CD4-positive, alpha-beta T cell treated with Interleukin-15 for 4 hours (primary cell): ENCODE measurements at places on chromosomes 7 and 10.
A peak's percentile ranks its signal among the peaks of the same experiment; 100 is the strongest.

GRCh38 chr10:60406182-60406581 lies 16.5 kb upstream of the ANK3 start:
- no peak for DNase-seq

- peak; percentile 16 for DNase-seq
Measured at GRCh38 chr10:8137726-8138125, 83.2 kb downstream of the GATA3 start.

DNA sequence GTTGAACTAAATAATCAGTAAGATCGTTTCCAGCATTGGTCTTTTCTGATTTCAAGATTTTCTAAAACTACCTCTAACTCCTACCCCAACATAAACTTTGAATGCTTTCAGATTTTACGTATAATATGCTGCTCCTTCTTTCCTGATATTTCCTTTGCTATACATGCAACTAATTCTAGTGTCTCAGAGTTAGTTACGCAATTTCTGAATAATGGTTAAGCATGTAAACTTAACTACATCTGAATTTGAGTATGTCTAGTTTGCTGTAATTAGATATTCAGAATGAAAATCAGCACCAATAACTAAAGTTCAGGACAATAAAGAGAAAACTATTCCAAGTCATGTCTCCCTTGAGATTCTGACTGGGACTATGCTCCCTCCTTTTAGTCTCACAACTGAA lies 71.0 kb downstream of the SEMA3C start:
- DNase-seq: no peak

DNA sequence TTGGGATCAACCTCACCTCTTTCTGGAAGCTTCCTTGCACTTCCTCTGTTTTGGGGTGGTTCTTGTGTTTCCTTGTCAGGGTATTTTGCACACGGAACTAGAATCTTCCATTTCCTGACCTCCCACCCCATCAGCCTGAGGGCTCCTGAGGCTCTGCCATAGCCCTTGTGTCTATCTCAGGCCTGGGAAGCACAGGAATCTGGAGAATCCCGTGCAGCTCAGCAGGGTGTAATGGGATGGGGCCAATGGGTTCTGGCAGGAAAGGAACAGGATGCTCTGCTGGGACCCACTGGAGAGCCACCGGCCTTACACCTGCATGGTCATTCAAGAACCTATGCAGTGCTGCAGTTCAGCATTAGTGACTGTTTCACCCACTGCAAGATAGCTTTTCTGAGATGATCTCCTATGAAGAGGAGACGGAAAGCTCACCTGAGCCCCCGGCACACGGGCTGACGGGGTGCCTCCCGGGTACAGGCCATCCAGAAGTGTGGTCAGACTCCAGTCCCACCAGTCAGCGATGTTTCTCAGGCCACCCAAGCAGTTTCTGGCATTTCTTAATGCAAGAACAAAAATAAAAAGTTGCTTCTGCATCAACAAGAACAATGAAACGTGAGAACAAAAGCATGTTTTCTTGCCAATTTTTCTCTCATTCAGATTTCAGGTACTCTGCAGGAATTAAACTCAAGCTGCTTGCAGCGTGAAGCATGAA lies 133.2 kb downstream of the PKD1L1 start:
- DNase-seq: no peak

GRCh38 chr7:148291799-148292198 lies 298.8 kb upstream of the C7orf33 start:
- no peak for DNase-seq

DNA sequence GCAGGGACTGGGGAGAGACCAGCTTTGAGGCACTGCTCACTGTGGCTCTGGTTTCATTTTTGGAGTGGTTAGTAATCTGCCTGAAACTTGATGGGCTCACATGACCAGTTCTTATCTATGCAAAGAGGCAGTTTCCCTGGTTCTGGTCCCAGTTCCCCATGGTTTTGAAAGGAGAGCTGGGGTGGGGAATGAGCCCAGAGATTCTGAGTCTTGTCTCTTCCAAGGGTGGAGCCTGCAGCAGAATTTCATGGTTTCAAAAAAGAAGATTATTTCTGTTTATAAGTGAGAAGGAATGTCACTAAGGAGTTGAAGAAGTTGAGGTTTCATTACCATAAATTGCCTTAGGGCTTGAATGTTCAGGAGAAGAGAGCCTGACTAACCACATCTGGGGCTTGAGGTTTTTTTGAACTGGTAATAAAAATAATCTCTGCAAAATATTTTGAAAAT lies 190.2 kb upstream of the HABP2 start:
- DNase-seq: no peak

GRCh38 chr7:29955799-29956486 lies 33.7 kb downstream of the SCRN1 start:
- peak; percentile 3 for DNase-seq

GRCh38 chr7:71961283-71961682 lies 450.9 kb downstream of the CALN1 start:
- no peak for DNase-seq

GRCh38 chr10:131975796-131976195 lies 5.9 kb downstream of the BNIP3 start:
- no peak for DNase-seq

DNA sequence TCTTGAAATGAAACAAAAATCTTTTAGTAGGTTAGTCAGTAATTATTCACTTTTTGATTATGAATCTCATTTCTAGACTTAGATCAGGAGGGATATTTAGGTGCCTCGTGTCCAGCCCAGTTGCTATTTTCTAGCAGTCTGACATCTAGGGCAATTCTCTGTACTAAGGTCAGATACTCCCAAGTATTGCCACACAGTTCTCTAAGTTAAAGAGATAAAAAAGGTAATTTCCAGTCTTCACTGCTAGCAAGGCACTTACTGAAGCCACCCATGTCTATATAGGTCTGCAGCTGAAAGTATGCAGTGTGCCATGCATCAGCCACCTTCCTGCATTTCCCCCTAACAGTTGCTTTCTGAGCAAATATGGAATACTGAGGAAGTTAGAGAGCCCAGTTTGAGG lies 83.4 kb downstream of the PON1 start:
- DNase-seq: no peak

- peak; percentile 16 for DNase-seq
Measured at GRCh38 chr10:19819419-19820033, 3.3 kb downstream of the PLXDC2 start.

GRCh38 chr10:16441173-16441840 lies 4.5 kb downstream of the PTER start:
- DNase-seq: peak; percentile 12

DNA sequence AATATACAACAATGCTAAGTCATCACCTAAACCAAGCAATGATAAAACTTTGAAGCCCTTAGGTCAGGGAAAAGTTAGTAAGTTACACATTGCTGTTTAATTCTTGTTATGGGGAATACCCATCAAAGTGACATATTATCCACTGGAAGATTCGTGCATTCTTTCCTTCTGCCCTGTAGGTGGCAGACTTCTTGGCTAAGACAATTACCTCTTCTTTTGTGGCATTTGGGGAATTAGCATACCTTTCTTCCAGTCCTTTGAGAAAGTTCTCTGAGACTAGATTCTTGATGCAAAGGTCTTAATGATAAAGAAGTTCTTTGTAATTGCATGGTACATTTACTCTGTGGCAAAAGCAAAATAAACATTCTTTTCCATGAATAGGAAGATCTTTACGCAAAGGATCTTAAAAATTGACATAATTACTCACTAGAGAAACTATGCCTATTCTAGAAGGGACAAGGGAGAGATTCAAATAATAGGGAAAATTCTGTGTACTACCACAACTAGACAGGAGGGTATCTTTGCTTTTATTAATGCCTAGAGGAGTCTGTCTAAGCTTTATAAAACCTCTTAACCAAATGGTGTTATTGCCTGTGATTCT lies 395.9 kb downstream of the GRM8 start:
- no peak for DNase-seq

DNA sequence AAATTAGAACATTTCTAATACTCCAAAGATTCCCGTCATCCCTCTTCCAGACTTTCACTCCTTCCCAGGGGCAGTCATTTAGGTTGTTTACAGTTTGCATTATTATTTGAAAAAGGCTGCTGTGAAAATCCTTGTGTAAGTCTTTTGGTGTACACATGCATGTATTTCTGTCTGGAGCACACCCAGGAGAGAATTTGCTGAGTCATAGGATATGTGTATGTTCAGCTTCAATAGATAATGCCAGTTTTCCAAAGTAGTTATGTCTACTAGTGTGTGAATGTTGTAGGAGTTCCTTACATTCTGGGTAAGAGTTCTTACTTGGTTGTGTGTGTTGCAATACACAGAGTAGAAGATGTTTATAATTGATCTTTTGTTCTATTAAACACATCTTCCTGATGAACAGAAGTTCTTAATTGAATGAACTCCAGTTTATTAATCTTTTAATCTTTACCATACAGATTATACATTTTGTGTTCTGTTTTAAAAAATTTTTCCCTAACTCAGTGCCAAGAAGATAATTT lies 25.3 kb downstream of the CROT start:
- no peak for DNase-seq

GRCh38 chr10:21604651-21605050 lies 70.6 kb downstream of the MLLT10 start:
- no peak for DNase-seq

GRCh38 chr10:121990015-121990677 lies 1.2 kb downstream of the TACC2 start:
- no peak for DNase-seq

DNA sequence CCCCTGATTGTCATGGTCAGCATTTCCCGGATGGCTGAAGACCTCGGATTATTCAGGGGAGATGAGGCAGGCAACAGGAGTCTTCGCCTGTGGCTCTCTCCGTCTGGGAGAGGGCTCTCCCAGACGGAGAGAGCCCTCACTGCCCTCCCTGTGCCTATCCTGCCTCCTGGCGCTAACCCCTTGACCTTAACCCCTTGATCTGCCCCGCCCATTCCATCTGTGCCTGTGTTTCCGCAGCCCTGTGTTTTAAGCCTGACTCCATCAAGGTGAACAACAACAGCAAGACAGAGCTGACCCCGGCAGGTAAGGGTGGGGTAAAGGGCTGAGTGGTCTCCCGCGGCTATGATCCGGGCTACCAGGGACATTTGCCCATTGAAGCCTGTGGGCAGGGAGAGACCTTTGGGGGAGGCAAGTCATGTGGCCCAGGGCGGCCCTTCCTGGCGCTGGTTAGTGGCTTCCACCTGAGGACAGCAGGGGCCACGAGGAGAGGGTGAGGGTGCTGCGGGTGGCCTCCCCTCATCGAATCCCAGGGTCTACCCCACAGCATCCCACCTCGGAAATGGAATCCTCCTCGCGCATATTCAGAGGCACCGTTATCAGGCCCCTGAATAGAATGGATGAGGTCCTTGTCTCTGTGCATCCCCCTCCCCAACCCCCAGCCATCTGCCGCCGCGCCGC lies 4.2 kb upstream of the MUC12 start:
- no peak for DNase-seq

DNA sequence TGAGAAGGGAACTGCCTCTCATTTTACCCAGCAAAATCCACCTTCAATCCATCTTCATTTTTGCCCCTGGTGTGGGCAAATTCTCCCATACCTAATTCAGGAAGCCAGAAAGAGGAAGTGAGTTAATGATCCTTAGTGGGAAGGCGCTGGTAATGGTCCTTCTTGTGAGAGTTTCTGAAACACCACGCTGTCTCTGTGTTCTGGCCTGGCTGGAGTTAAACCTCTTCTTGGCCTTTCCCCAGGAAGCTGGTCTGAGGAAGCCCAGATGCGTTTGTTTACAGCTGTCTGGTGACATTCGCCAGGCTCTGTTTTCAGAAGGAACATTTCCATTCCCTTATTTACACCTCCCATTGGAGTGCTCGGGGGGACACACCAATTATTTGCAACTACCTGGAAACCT lies 24.3 kb downstream of the HTRA1 start:
- no peak for DNase-seq
